ENCODE measurements at places on chromosomes 5 and 9.

- peak; percentile 42 for DNase-seq
These were observed 558 bp upstream of the SMAD5 start for GRCh38 chr5:136132087-136132486.

- DNase-seq, result no peak
These were observed 3.5 kb downstream of the NXNL2 start for GRCh38 chr9:88538311-88539085.

DNA sequence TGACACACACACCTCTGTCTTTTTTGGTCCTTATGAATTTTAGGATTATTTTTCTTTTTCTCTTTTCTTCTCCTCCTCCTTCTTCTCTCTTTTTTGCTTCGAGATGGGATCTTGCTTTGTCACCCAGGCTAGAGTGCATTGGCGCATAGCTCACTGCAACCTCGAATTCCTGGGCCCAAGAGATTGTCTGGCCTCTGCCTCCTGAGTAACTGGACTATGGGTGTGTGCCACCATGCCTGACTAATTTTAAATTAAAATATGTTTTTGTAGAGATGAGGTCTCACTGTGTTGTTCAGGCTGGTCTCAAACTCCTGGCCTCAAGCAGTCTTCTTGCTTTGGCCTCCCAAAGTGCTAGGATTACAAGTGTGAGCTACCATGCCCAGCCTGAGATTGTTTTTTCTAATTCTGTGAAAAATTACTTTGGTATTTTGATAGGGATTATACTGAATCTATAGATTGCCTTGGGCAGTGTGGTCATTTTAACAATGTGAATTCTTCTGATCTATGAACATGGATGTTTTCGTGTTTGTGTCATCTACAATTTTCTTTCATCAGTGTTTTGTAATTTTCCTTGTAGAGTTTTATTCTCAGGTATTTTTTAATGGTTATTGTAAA is 7.7 kb downstream of the AHRR start:
- DNase-seq, result no peak

DNA sequence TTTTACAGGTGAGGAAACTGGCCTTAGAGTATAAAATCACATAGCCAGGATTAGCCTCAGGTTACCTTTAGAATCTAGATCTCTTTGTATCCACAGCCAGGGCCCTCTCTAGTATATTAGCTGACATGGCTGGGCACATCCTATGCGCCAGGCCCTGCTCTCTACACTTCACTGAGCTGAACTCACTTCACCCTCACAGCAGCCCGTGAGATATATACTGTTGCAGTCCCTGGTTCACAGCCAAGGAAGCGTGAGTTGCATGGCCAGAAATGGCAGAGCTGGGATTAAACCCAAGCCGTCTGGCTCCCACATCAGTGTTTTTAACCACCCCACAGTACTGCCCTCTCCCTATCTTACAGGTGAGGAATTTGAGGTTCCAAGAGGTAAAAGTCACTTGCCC is 58.4 kb downstream of the DAB2IP start:
- no peak for DNase-seq

- no peak for DNase-seq
These were observed 8.0 kb upstream of the TLR4 start for GRCh38 chr9:117696154-117696553.
